ENCODE measurements at places on chromosomes 5 and 9.

- DNase-seq = peak; percentile 26
Observed at GRCh38 chr5:157266286-157267007, 524 bp downstream of the CYFIP2 start.

DNA sequence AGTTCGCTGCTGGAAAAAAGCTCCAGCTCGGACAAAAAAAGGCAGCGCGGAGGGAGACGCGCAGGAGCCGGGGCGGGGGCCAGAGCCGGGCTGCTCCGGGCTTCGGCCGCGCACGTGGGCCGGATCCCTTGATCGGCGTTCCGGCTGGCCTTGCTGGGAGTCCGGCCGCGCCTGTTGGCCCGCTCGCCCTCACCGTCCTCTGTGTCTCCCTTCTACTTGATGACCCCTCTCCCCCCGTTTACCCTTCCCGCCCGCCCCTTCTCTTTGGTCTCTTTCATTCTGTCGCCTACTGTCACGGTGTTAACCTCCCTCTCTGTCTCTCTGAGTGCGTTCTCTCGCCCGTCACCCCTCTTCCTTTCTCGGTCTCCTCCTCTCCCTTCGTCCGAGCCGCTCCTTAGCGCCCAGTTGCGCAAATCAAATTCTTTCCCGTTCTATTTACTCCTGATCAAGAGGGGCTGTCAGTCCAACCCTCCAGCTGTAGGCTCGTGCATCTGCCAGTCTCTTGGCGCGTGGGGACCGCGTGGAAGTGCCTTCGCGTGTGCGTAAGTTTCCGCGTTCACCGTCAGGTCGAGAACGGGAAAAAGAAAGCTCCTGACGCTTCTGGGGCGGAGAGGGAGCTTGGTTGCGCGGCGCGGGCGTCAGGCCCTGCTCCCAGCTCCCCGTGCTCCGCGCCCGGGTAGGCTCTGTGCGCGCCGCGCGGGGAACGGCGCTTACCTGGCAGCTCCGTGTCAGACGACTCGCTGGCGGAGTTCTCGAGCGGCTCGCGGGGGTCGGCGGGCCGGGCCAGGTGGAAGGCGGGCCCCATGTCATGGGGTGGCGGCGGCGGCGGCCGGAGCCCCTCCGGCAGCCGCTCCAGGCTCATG is 798 bp downstream of the PITX1 start:
- peak; percentile 37 for DNase-seq

DNA sequence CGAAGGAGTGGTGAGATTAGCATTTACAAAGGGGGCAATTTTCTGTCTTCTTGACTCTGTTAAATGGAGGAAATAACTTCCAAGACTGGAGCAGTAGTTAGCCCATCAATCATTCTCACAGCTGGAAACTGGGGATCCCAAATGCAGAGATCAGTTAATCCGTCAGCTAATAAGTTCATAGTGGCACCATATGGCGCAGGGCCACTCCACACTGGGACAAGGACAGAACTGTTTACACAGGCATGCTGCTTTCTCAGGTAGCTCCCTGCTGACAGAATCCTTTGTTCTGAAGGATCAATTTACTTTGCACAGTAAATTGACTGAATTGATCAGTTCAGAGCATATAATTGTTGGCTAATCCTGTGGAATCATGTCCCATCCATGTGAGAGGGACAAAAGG is 395.7 kb downstream of the TMEM161B start:
- no peak for DNase-seq

- peak; percentile 35 for DNase-seq
Observed at GRCh38 chr5:139193928-139194327, 4.2 kb downstream of the SIL1 start.

DNA sequence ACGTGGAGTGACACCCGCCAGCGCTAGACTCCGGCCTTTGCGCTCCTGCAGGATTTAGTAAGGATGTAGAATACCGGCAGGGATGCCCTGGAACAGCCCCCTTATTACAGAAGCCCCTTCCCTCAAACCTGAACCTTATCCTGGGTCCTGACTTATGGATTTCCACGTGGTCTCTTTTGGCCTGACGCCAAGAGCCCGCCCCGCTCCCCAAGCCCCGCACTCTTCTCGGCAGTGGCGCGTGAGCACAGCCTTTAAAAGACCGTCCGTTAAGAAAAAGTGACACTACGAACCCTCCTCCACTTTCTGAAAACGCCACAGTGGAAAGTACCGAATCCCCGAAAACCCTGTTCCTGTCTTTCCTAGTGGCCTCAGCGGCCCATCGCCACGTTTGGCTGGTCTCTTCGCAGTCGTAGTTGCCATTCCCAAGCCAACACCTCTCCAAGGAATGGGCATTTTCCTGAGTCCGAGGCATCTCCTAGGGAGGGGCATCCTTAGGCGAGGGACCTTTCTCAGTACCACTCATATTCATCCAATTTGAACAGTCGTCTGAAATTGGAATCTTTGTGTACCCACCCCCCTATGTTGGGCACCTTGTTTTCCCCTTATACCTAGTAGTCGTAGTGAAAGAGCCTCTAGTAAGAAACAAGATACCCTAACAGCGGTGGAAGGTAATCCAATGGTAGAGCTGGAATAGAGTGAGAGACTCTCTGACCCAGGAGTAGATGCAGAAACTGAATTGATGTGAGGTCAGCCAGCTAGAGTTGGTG is 732 bp upstream of the MCIDAS start:
- DNase-seq = no peak

DNA sequence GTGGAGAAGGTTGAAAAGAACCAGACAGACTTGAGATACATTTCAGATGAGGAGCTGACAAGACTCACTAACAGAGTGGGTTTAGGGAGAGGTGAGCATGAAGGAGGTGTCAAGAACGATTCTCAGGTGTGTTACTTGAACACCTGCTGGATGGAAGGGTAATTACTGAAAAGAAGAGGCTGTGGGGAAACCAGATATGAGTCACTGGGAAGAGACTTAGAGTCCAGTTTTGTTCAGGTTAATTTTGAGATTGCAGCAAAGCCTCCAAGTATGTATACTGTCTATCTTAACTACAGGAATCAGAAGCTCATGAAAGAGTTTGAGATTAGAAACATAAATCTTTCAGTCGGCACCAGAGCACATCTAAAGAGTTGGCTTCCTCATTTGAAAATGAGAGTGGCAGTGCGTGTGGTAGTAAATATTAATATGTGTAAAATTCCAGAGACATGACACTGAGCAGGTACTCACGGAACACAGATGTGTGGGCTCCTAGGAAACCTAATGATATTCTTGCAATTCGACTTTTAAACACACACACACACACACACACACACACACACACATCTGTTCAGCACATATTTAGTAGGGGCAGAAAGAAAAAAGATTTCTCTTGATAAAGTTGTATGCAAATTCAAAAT is 197.1 kb downstream of the CDH18 start:
- DNase-seq = no peak

DNA sequence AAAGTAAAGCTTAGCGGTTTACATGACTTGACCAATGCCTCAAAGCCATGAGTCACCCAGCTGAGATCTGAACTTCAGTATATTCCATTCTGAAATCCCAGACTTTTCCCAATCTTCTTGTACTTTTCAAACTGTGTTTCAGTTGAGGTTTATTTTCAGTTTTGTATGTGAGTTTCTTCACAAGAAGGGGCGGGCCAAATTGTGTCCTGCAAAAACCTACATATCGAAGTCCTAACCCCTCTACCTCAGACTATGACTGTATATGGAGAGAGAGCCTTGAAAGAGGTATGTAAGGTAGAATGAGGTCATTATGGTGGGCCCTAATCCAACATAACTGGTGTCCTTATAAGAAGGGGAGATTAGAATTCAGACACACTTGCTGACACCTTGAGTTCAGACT is 666 bp upstream of the TLR4 start:
- DNase-seq = no peak

Data from adrenal gland (tissue), 19 donors.